ENCODE measurements at places on chromosomes 12 and 14.
A peak's percentile ranks its signal among the peaks of the same experiment; 100 is the strongest.

GRCh38 chr14:42429401-42429800 lies 822.7 kb downstream of the LRFN5 start:
- peak; percentile 7 for DNase-seq

DNA sequence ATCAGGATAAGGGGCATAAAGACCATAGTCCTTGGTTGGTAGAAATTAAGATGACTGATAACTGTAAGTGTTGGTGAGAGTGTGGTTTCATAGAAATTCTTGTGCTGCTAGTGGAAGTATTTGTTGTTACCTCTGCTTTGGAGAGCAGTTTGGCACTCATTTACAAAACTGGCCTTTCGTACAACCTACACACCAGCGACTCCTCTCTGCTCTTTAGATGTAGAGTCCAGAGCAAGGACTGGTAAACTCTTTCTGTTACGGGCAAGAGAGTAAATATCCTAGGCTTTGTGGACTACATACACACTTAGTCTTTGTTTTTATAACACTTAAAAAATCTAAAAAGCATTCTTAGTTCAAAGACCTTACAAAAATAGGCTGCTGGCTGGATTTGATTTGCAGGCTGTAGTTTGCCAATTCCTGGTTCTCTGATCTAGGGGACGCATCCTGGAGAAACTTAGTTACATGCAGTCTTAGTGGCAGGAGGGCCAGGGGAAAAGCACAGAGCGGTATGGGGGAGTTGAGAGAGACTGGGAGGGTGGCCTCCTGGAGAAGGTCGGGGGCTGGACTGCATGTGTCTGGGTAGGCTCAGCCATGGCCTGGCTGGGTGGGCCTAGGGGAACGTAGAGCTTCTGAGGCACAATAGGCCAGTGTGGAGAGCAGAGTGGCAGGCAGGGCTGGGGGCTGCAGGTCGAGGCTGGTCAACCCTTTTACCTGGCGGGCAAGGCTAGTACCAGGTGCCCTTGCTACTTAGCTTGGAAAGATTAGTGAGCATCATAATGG lies 55.3 kb upstream of the AMN start:
- DNase-seq, result no peak

DNA sequence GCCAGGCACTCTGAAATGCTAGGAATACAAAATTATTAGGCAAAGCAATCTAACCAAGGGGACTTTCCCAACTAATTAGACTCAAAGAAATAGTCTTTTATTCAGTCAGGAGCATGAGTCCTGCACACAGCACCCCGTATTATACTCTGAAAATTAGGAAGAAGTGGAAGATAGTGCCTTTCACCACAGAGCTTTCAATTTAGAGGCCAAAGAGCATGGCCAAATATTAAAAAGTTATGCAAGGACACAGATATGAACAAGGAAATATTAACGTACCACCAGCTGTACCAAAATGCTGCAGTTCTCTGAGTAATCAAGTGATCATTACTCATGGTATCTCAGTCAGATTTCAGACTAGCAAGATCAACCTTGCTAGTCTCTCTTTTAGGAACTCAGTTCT lies 22.6 kb upstream of the MDM2 start:
- no peak for DNase-seq

GRCh38 chr12:69927164-69927563 lies 102.1 kb downstream of the MYRFL start:
- DNase-seq, result no peak

DNA sequence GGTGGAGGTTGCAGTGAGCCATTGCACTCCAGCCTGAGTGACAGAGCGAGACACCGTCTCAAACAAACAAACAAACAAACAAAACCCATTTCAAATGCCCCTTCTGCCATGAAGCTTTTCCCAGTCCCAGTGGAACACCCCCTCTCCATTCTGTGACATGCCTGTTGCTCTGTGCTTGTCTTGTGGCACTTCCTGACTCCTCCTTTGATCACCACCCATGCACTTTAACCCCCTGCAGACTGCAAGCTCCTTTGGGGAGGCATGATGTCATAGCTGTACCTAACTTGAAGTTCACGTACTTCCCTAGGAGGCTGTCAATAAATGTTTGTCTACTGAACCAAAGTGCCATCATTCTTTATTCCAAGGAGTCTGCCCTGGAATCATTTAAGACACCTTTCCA lies 64.7 kb downstream of the TMCC3 start:
- no peak for DNase-seq

GRCh38 chr12:104669851-104670337 lies 213.1 kb downstream of the CHST11 start:
- no peak for DNase-seq

DNA sequence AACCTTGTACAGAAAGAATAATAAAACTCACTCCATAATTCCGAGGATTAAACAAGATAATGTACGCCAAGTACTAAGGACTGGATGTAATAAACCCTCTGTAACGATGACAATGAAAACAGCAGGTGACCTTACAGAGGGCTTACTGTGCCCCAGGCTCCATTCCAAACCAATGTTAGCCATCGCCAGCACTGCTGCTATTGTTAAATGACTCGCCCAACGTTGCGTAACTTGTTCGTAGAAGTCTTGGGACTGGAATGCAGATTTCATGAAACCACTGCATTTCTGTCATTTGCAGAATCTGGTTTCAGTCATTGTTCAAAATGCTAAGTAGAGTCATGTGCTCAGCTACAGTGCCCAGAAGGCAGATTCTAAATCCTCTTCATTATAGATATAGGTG lies 728 bp upstream of the STON2 start:
- DNase-seq, result peak; percentile 66

- DNase-seq, result no peak
Measured at GRCh38 chr12:124605150-124605882, 37.9 kb upstream of the NCOR2 start.

GRCh38 chr12:103441437-103442181 lies 54.2 kb downstream of the C12orf42 start:
- DNase-seq, result no peak

DNA sequence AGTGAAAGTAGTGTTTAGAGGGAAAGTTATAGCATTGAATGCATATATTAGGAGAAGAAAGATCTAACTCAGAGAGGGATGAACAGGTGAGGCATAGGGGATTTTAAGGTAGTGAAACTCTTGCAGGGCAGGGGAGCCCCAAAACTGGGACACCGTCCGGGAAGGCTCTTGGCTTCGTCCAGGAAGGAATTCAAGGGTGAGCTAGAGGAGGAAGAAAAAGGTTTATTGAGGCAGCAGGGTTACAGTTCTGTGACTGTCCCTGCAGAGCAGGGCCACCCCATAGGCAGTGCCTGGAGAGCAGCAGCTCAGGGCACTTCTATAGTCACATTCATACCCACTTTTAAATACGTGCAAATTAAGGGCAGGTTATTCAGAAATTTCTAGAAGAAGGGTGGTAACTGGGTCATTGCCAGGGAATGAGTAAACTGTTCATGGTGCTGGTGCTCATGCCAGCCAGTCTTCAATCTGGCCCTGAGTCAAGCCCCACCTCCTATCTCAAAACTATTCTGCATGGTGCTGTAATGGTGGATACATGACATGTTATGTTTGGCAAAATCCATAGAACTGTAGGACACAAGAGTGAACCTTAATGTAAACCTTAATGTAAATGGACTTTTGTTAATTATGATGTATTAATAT lies 1.2 kb upstream of the OAS1 start:
- DNase-seq, result no peak

DNA sequence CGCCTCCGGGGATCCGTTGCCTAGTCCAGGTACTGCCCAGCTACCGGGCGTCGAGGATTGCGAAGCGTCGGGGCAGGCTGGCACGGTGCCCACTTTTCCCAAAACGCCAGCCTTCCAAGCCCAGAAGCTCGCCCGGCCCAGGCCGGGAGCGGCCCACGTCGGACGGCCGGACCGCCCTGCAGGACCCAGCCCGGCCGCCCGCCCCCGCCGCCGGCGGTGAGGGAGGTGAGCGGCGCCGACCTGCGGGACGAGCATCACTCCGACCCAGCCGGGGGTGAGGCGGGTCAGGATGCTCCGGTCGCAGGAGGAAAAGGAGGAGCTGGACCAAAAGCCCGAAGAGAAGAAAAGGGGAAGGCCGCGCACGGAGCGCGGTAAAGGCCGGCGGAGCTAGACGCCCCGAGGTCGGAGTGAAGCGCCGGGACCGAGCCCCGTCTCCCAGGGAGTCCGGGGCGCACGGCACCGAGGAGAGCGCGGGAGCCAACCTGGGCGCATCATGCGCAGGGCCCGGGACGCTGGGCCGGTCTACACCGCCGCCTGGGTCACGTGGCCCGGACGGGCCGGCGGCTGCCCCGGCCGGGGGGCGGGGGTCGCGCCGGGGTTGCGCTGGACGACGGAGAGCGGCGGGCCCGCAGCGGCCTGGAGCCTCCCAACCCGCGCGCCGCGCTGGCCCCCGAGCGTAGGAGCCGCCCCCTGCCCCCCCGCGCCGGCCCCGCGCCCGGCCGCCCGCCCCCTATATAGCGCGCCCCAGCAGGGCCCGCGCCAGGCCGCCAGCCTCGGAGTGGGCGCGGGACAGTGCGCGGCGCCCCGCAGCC lies at the start of gene AQP5:
AQP5 (plus strand) TSS at position 762 of the 812 bp plus-strand sequence. CDS start 146 bp downstream, outside the sequence.
- no peak for DNase-seq

GRCh38 chr14:21096438-21096837 lies 2.0 kb downstream of the ZNF219 start:
- DNase-seq, result no peak

DNA sequence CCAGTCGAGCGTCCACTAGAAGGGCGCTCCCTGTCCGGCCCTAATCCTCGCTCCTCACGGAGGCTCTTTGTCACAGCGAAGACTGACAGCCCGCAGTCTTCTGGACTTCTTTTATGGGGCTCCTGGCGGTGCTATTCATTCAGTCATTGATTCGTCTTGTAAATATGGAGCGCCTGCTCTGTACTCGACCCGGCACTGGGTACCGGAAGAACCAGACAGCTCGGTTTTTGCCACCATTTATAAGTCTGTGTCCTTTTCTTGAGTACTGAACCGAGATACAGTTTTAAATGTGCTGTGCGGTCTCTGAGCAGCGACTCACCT lies 570 bp downstream of the DMAC2L start:
- no peak for DNase-seq

GRCh38 chr14:102164965-102165364 lies 25.3 kb downstream of the WDR20 start:
- no peak for DNase-seq

DNA sequence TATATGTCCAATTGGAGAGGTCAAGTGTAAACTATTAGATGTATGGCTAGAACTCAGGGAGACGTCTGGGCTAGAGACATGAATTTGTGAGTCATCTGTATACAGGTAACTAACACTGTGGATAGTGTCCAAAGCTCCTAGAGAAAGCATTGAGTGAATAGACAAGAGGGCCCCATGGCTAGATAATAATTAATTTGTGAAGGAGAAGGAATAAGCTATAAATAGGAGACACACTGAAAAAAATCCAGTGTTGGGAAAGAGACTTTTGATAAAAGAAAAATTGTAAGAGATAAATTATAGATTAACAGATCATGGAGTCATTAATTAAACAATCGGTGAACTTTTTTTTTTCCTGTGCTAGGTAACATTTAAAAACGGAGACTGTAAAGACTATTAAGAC lies 326.6 kb upstream of the PRICKLE1 start:
- DNase-seq, result no peak

GRCh38 chr14:98137131-98138025 lies 1134.6 kb downstream of the BCL11B start:
- no peak for DNase-seq

- no peak for DNase-seq
Measured at GRCh38 chr12:42828836-42829235, 239.3 kb upstream of the PRICKLE1 start.

DNA sequence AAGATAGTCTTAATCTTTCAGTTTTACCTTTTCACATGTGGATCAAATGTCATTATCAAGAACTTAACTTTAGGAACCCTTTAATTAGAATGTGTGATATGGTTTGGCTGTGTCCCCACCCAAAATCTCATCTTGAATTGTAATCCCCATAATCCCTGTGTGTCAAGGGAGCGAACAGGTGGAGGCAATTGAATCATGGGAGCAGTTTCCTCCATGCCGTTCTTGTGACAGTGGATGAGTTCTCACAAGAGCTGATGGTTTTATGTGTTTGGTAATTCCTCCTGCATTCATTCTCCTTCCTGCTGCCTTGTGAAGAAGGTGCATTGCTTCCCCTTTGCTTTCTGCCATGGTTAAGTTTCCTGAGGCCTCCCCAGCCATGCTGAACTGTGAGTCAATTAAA lies 160.6 kb downstream of the MON2 start:
- DNase-seq, result no peak

GRCh38 chr12:108635201-108635996 lies 1.7 kb upstream of the SELPLG start:
- no peak for DNase-seq

DNA sequence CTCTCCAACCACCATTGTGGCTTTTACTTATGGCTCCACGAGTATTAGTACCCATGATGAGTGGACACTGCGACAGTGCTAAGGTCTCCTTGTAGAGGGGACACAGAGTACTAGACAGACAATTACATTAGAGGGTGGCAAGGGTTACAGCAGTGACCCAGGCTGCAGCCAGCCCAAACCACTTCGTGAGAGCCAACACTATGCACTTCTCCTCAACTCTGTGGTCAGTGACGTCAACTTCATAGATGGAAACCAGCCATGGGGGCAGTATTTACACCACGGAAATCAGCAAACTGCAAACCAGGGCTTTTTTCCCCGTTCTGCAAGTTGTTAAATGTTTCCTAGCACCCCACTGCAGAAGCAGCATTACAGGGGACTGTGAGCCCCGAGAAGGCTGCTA lies 61.6 kb upstream of the ZFP36L1 start:
- no peak for DNase-seq

GRCh38 chr14:54610051-54610977 lies 43.4 kb downstream of the SAMD4A start:
- DNase-seq, result peak; percentile 27

GRCh38 chr14:71658261-71658860 lies 273.9 kb upstream of the RGS6 start:
- no peak for DNase-seq

DNA sequence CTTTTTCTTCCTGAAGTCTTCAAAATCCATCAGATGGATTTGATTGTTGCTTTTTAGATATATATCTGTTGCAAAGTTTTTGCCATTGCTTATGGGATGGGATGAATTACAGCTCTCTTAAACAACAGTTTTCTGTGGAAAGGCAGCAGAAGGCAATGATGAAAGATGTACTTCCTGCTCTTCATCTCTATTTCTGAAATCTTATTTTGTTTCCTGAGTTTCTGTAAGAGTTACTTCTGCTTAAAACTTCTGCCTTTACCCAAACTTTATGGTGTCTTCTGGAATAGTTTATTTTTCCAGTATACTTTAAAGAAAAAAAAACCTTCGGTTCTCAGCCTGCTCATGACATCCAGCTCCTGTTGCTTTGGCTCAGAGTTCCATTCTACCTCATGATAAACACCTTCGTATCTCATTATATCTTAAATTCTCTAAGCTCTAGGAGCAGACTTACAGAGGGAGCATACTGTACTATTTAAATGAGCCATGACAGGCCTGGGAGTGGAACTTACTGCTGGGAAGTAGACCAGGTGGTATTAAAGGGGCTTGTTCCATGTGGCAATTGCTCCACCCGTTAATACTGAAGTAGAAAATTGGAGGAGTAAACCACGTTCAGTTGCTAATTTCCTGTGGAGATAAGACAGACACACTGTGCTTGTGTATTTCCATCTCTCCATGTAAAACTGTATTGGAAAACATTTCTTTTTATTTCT lies 288.4 kb downstream of the FBXL14 start:
- DNase-seq, result peak; percentile 32

- DNase-seq, result peak; percentile 86
Measured at GRCh38 chr12:15336768-15337553, 14.7 kb downstream of the PTPRO start.

GRCh38 chr14:53953828-53954550 lies 2.6 kb downstream of the BMP4 start:
- DNase-seq, result peak; percentile 43
